ENCODE measurements at places on chromosomes 3 and 15.

GRCh38 chr3:10289787-10290355, 2.9 kb downstream of the GHRL start:
- DNase-seq: no peak

DNA sequence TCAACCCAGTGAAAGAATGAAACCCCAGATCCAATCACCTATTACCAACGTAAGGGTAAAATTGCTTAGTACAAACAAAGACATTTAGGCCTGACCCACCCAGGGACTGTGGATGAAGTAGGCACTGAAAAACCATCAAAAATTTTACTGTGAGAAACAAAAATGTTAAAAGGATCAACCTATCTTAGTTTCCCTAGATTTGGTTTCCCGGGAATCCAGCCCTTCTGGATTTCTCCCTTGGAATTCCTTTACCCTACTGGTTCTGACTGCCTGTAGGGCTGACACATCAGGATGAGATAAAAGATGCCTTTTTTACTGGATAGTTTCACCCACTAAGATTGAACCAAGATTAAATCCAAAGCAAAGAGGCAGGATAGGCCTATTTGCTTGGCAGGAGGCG, 102.7 kb downstream of the SCAPER start:
- no peak for DNase-seq

- DNase-seq: no peak
Observed at GRCh38 chr3:191356631-191357439, 26.5 kb upstream of the UTS2B start.

GRCh38 chr3:5016211-5017161, 37.2 kb downstream of the BHLHE40 start:
- DNase-seq: peak; percentile 59

DNA sequence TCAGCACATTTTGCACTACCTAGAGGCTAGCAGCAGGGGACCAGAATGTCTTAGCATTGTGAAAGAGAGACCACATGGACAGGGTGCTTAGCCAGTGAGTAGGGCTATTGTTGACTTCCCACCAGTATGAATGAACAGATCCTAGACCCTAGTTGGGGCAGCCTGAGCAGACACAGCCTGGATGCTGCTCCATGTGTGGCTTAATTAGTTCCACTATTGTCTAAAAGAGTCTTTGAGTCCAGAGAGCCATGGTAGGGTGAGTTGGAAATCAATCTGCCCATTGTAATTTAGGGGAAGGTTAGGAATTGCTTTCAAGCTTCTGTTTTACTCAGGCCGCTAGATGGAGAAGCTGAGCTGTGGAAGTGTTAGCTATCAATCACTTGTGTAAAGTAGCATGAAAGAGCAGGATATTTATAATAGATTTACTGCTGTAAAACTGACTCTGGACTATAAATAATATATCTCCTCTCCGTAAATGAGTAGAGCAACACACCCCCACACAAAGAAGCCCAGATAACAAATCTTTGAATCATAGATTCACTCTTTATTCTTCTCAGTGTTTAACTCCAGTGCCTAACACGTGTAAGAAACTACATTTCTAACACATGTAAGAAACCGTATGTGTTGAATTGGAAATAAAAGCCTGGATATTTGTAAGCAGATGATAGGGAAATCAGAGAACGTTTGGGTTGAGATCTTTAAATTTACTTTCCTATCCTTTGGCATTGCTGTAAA, 4.1 kb upstream of the GCSAM start:
- DNase-seq: peak; percentile 46

GRCh38 chr3:124926426-124927101, 8.0 kb downstream of the MUC13 start:
- DNase-seq: no peak

- DNase-seq: no peak
Observed at GRCh38 chr15:101560722-101561583, 71.4 kb upstream of the PCSK6 start.

DNA sequence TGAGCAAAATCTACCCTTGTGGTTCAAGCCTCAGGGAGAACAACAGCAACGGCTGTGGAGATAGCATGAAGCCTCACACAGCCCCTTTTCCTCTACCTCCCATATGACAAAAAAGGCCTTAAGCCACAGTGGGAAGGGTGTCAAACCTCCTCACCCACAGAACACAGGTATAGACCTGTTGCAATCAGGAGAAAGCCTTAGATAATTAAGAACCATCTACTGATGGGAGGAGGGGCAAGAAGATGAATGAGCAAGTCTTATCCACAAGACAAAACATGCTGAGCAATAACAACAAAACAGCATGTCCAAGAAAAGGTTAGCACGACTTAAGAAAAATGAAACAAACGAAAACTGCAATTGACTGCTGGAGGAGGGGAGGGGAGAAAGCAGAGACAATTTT, 272.9 kb upstream of the BCHE start:
- DNase-seq: no peak

- no peak for DNase-seq
Observed at GRCh38 chr15:89665449-89666181, 10.3 kb upstream of the KIF7 start.

- DNase-seq: no peak
Observed at GRCh38 chr3:13556917-13557316, 8.0 kb downstream of the FBLN2 start.

GRCh38 chr3:128471110-128471509, 4.4 kb upstream of the DNAJB8 start:
- no peak for DNase-seq

GRCh38 chr3:114333180-114333922, 39.5 kb downstream of the TIGIT start:
- no peak for DNase-seq

DNA sequence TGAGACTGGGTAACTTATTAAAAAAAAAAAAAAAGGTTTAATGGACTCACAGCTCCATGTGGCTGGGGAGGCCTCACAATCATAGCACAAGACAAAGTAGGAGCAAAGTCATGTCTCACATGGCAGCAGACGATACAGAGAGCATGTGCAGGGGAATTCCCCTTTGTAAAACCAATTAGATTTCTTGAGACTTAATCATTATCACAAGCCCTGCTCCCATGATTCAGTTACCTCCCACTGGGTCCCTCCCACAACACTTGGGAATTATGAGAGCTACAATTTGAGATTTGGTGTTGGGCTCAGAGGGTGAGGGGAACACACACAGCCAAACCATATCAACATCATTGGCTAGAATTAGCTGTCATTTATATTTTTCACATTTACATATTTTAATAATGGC, 221.0 kb downstream of the RSRC1 start:
- no peak for DNase-seq

- no peak for DNase-seq
Observed at GRCh38 chr15:68380456-68380855, 51.5 kb downstream of the ITGA11 start.

DNA sequence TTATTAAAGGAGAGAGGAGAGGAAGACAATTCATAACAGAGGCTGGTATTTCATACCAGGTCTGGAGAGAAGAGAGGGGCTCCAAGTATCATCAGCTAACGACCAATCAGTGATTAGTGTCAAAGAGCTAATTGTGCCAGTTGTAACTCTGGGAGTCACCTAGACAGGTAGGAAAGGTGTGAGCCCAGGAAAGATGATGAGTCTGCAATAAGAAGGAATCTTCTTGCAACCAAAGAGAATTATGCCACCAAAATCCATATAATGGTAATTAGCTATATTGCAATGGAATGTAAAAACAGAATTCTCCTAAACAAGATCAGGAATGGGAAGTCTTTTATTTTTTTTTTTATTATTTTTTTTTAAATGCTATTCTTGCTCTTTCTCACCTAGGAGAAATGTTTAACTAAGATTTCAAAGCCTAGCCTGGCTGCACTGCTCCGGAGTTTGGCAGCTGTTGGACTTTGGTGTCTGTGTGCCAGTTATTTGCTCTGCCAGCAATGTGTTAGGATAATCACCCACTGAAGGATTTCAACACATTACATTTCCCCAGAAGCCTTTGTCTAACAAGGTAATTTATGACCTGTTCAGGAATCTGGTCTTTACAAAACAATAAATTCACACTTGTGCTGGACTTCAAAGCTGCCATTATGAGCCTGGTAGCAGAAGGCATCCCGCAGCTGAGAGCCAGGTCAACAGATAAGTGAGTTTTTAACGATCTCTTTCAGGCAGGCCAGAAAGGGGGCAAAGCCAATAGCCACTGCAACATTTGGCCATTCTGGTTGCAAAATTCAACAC, 89.4 kb downstream of the FOXB1 start:
- no peak for DNase-seq

DNA sequence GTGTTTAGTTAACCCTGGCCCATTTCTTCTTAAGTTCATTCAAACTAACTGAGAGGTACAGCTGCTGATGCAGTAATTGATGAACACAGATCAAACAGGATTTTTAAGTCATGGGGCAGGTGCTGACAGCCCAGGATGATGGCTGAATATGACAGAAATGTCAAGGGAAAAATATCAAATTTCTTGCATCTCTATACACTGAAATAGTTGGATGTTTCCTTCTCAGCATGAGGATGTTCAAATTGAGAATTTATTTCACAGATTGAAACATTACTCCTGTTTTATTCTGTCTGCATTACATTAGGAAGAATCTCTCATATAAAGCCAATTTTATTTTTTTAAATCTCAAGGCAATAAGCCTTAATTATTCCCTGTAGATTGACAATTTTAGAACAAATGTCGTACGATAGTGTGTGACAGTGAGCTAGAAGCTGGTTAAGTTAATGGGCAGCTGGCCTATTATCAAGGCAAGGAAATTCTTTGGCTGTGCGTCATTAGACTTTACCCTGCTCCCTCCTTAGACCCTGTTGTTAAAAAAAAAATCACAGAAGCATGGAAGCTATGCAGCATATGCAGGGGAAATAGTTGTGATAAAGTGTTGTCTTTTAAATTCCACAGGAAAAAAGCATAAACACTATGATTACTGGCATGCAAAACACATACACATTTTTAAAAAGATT, 183.8 kb upstream of the KCNMB2 start:
- no peak for DNase-seq

- DNase-seq: no peak
Observed at GRCh38 chr3:46289966-46290365, 47.7 kb downstream of the CCR3 start.
